ENCODE measurements at places on chromosomes 5 and 9.

GRCh38 chr5:173623296-173623771, 6.9 kb upstream of the BOD1 start:
- no peak for DNase-seq

- DNase-seq, result no peak
These were observed 56.5 kb upstream of the NOTCH1 start for GRCh38 chr9:136602193-136602885.

- no peak for DNase-seq
These were observed 169.3 kb downstream of the SGCD start for GRCh38 chr5:156496291-156496690.

DNA sequence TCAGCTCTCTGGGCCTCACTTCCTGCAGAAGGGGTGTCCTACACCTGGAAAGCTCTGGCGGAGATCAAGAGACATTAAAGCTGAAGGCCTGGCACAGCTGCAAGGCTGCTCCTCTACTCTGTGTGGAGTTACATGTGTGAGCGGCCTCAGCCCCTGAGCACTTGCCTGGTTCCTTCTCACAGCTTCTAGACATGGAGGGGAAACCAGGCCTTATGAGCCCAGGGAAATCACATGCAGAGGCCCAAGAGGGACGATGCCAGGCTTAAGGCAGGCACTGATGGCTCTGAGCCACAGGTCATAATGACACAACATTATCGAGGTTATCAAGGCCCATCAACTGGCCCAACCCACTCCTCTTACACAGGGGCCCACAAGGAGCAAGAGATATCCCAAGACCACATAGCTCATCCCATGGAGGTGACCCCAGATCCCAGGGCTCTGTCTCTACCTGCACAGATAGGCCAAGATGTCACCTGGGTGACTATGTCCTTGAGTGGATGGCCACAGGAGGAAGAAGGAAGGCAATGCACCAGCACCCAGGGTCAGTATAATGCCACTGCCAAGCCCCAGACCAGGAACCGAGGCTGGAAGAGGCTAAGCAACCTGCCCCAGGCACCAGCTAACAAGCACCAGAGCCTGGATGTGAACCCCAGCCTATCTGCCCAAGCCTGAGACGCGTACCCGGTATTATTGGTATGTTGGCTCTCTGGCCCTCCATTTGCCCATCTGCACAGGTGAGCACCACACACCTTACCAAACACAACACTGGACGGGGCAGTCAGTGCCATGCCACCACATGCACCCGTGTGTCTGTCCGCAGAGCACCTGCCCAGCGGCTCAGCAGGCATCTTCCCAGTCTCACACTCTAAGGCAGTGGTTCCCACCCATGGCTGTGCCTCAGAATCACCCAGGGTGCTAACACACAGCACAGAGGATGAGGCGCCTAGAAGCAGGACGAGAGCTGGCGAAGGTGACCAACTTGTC, 143.3 kb downstream of the GABBR2 start:
- no peak for DNase-seq

DNA sequence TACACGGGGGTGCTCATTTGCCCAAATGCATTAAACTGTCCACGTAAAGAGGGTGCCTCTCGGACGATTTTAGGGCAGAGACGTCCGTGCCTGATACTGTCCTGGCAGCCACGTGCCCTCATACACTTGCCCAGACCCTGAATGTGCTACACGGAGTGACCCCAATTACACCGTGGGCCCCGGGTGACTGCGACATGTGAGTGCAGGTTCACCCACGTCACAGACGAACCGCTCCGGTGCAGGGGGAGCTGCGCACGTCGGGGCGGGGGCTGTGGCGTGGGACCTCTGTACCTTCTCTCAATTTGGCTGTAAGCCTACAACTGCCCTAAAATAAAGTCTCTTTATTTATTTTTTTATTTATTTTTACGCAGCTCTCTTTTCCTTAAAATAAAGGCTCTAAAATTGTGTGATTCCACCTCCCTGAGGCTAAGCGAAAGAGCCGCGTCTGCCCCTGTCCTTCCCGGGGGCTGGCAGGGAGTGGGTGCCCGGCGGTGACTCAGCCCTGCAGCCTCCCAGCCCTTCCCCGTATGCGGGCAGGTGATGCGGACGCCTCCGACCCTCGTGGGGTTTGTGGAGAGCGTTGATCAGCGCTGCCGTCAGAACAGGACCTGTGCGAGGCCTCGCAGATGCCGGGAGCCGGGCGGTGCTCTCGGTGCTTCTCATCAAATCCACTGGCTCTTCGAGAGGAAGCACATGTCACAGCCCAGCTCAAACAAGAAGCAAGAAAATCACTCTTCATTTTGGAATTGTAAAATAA, 9.2 kb upstream of the EGFL7 start:
- no peak for DNase-seq

GRCh38 chr5:145407300-145408047, 427.7 kb downstream of the PRELID2 start:
- DNase-seq, result no peak

- DNase-seq, result no peak
These were observed 71.5 kb upstream of the MEF2C start for GRCh38 chr5:88954511-88954910.

- no peak for DNase-seq
These were observed at the start of gene LURAP1L for GRCh38 chr9:12774861-12775678. Gene LURAP1L (plus strand): TSS chr9:12775020. CDS start chr9:12775716, 696 bp downstream.

DNA sequence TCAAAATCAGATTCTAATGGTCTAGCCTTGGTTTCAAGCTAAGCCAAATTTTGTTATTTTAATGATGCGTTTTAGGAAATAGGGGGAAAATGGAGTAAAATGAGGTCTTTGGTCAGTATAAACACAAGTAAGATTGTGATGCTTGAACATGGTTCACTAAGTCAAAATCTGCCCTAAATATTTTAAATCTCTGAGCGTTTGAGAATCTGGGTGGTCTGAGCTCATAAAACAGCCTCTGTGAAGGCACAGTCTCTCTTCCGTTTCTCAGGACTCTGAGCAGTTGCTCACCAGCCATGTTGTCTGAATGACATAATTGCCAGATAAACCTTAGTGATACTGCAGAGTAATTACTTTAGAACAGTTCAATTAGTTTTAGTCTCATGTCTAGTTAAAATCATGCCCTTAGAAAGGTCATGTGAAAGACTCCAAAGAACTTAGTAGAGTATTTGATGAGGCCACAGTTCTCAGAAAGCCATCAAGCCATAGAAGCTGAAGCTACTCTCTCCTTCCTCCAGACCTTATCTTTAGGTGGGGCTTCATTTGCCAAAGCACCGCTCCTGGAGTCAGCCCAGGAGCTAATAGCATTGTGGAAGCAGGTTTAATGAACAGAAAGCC, 257.1 kb upstream of the MAP3K1 start:
- no peak for DNase-seq

DNA sequence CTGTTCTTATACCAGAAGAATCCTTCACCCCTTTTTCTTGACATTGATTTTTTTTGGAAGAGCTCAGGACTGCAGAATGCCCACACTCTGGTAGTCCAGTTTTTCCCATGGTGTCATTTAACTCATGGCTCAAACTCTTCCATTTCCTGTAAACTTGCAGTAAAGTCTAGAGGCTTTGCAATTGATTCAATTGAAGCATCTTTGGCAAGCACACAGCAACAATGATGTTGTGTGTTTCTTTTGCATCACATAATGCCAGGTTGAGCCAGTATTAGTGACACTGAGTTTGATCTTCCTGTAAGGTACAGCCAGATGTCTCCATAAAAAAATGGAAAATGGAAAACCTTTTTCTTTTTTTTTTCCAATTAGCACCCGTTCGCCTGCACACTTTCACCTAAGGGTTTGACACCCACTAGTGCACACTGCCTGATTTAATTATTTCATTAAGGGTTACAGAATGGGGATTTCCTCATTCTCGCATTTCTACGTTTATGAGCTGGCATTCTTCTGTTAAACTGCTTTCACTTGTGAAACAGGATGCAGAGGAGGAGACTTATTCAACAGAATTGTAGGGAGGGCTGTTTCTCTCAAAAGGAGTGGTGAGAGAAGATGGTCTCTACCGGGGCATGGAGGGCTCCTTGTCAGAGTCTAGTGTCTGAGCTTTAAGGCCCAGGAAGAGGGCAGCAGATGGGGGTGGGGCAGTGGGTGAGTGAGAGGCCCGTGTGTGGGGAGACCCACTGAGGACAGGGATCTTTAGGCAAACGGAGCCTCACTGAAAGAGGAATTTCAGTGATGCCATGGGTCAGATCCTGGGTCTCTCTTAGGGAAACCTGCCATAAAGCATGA, 2.2 kb upstream of the S1PR3 start:
- DNase-seq, result no peak

GRCh38 chr9:120689860-120690259, 24.4 kb downstream of the MEGF9 start:
- no peak for DNase-seq

- DNase-seq, result no peak
These were observed 1.9 kb downstream of the ENTPD8 start for GRCh38 chr9:137439158-137439714.

GRCh38 chr5:172602783-172603231, 38.3 kb upstream of the NEURL1B start:
- no peak for DNase-seq

DNA sequence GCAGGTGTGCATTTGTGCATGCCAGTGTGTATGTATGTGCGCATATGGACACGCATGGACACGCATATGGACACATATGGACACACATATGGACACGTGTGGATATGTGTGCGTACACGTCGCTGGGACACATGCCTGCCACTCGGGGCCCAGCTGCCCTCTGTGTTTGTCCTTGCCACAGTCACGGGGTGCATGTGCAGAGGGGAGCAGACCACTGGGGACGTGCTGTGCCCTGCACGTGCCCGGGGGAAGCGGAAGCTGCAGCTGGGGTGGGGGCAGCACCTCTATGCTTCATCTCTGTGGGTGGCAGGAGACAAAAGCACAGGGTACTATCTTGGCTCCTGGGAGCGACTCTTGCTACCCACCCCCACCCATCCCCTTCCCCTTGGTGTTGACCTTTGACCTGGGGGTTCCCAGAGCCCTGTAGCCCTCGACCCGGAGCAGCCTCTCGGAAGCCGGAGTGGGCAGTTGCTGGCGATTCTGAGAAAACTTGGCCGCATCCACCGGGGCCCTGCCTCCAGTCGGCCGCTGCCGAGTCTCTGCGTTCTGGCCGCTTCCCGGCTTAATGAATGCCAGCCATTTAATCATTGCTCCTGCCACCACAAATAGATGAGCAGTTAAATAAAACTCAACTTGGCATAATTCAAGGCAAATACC, 2.4 kb upstream of the SLC6A18 start:
- DNase-seq, result no peak

DNA sequence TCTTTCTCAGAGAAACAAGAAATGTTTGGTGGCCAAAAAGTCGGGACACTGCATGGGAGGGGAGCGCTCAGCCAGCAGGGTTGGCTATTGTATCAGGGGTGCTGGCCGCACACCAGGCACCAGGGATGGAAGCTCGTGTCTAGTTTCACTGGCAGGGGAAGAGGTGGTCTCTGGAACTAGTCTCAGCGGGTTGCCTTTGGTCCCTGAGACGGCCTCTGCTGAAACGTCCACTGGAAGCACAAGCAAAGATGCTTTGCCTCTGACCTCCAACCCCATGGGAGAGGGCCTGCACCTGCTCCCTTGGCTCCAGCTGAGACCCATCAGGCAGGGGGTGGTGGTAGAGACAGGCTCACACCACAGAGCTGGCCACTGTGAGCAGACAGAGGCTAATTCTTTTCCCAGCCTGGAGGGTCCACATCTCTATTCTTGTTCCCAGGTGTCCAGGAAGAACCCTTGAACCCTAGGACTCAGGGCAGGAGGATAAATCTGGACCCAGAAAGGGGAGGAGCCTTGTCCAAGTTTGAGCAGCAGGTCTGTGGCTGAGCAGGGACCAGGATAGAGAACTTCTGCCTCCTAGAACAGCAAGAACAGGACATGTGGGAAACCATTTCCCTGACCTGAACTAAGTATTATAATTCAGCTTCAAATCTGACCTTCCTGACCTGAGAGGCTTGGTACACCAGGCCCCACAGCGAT, 102.6 kb downstream of the RGS3 start:
- DNase-seq, result no peak

DNA sequence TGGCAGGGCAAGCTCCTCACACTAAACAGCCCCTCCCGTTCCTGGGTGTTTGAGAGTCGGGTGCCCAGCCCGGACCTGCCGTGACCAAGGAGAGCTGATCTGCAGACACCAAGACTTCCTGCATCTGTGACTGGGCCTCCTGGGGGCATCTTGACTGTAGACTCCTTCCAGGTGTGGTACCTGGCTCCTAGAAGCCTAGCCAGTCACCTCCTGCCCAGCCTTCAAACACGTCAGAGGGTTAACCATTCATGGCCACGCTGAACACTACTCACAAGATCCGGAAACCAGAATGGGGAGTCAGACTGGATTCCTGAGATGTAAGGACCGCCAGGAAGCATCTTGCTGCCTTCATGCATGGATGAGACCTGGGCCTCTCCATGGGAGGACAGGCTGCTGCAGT, 3.7 kb upstream of the LCN2 start:
- DNase-seq, result no peak

- DNase-seq, result no peak
These were observed 155.3 kb upstream of the ABCA1 start for GRCh38 chr9:105083256-105083655.

Data from activated CD4-positive, CD25-positive, alpha-beta regulatory T cell treated with anti-CD3 and anti-CD28 coated beads, Interleukin-2, amount 50 U/mL, for 16 hours (primary cell).